ENCODE measurements at places on chromosomes 4 and X.

- DNase-seq, result no peak
These were observed 139.5 kb upstream of the NOCT start for GRCh38 chr4:138875891-138876608.

DNA sequence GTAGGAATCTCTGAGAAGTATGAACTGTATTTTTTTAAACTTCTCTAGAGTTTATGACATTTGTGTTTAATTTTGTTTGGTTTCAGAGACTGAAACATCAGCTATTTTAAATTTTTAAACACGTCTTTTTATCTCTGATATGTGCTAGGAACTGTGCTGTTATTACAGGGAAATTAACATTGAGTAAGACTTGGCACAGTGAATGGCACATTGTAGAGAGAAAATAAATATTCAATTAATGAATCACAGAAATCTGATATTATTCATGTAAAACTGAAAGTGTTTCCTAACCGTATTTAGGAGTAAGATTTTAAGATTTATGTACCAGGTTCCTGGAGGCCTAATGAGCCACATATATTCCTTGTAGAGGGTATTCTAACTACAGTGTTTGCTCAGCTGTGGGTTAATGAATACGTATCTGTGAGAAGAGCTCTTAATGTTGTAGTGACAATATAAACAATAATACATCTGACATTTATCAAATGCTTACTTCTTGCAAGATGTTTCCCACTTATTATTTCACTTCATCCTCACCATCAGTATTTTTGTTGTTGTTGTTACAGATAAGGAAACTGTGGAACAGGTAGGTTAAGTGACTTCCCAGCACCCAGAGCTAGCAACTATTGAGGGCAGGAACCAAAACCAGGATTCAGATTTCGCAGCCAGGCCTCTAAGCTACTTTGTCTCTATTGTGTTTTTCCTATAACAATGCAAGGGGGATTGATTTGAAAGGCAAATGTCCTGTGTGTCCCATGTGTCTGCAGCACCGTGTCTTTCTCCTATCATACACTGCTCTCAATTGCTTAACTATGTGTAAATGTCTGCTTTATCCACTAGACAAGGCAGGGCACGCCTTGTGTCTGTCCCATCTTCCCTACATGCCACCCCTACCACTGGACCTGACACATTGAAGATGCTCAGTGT lies 121.1 kb upstream of the FAM9C start:
- no peak for DNase-seq

- DNase-seq, result no peak
These were observed 295.9 kb upstream of the CASK start for GRCh38 chrX:42219231-42219630.

DNA sequence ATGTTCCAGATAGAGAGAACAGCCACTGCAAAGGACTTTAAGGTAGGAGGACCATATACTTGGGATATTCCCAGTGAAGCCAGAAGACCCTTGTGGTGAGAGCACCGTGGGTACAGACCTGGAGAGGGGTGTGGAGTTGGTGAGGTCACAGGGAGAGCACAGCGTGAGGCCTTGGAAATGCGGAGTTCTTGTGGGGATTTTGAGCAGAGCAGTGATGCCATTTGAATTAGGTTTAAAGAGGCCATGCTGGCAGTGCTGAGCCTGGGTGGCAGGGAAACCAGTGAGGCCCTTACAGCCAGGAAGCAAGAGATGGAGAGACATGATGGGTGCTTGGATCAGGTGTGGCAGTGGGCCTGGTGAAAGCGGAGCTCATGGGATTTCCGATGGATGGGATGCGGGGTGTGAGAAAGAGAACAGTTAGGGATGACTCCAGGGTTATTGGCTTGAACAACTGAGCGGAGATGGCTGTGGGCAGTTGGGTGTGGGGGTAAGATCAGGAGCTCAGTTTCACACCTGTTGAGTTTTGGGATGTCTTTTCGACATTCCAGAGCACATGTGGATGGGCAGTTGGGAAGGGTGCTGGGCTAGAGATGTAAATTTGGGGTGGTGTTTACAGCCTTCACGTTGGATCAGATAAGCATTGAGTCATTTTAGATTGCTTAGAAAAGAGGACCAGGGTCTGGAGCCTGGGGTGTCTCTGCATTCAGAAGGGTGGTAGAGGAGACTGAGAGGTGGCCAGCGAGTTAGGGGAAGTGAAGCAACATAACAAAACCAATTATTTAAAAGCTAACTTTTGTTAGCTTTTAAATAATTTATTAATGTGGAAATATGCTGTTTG lies 68.9 kb downstream of the TMEM131L start:
- no peak for DNase-seq

DNA sequence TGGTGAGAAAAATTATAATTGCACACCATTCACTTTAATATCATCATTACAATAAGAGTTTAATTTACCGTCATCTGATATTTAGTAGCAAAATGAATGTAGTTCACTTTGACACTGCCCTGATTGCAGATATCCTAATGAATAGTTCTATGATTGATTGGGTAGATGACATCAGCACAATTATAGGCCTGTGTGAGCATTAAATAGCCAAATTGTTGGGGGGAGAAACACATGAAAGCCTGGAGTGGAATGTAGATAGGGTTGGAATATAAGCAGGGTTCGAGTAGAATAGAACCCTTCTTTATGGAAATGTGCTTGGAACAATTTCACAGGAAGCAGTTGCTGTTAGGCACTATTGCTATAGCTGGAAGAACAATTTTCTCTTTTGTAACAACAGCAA lies 1526.2 kb downstream of the RPA4 start:
- no peak for DNase-seq

- no peak for DNase-seq
These were observed 53.6 kb downstream of the MANBA start for GRCh38 chr4:102707150-102707549.

- no peak for DNase-seq
These were observed 188.7 kb upstream of the TLL1 start for GRCh38 chr4:165684177-165684805.

- peak; percentile 42 for DNase-seq
These were observed 5.5 kb downstream of the INPP4B start for GRCh38 chr4:142840516-142841123.

DNA sequence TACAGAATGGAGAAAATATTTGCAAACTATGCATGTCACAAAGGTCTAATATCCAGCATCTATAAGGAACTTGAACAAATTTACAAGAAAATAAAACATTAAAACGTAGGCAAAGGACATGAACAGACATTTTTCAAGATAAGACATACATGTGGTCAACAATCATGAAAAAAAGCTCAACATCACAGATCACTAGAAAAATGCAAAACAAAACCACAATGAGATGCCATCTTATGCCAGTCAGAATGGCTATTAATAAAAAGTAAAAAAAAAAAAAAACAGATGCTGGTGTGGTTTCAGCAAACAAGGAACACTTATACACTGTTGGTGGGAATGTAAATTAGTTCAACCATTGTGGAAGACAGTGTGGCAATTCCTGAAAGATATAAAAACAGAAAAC lies 75.8 kb upstream of the IL13RA2 start:
- no peak for DNase-seq

- peak; percentile 47 for DNase-seq
These were observed 186.0 kb upstream of the FAM241A start for GRCh38 chr4:111959222-111959621.

DNA sequence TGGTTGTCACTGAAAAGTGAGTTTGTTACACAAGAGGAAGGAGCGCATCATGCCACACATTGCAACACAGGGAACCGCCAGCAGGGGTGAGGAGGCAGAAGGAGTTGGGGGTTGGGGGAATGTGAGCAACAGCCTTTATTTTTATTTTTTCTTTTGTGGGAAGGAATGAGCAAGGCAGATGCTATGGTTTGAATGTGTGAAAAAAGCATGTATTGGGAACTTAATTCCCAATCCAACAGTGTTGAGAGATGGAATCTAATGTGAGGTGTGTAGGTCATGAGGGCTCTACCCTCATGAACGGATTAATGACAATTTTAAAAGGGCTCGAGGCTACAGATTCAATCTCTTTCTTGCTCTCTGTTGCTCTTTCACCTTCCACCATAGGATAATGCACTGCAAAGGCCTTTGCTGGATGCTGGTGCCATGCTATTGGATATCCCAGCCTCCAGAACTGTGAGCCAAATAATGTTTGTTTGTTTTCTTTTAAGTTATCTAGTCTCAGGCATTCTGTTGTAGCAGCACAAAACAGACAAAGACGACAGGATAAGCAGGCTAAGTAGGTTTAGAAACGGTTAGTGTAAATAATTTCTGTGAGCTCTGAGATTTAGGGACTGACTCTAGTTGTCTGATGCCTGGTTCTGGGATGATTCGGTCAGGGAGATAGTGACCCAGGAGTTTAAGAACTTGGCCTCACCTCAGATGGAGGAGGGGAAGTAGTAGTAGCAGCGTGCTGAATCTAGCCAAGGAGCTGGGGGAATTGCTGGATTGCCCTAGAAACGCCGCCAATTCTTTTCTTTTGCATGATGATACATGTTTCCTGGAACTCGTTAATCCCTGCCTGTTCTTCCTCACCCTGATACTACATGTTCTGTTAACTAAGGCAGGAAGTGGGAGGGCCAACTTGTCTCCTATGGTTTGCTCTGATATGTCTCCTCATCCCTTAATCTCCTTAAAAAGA lies 156.6 kb upstream of the CTSO start:
- peak; percentile 26 for DNase-seq

- DNase-seq, result peak; percentile 89
These were observed 134.5 kb downstream of the BTC start for GRCh38 chr4:74659576-74660411.

- no peak for DNase-seq
These were observed 407.1 kb upstream of the FRG1 start for GRCh38 chr4:189533603-189534002.

- no peak for DNase-seq
These were observed 5.9 kb downstream of the EMCN start for GRCh38 chr4:100511896-100512295.

DNA sequence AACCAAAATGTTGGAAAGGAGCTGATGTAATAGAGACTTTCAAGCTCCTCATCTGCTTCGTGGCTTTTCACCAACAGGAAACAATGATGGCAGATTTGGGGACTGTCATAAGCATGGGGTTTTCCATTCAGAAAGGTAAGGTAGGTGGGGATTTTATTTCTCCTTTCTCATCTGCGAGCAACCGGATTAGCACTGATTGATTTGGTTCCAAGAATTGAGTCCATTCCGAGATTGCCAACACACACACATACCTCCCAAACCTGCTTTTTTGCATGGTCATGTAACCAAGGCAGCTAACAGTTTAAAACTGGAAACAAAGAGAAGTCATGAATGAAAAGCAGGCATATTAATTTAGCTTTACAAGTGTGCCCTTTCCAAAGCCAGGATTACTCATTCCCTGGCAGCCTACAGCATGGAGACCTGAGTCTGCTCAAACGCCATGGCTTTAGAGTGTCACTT lies 63.0 kb upstream of the LNX1 start:
- DNase-seq, result no peak

DNA sequence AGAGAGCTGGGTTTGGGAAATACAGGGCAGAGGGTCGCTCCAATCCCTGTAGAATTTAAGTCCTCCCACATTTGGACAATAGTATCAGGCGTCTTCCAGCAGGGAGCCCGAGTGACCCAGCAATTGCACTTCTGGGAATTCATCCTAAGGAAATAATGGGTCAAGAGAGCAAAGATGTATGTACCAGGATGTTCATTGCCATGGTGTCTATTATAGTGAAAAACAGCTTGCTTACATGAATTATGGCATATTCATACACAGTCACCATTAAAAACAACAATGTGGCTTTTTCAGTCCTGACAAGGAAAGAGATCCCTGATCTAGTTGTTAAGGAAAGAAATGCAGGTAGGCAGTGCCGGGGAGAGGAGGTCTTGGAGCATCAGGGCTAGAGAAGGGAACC lies 167.7 kb downstream of the PJA1 start:
- no peak for DNase-seq

GRCh38 chr4:581753-582361 lies 5.8 kb upstream of the TMEM271 start:
- no peak for DNase-seq
